Activated T-cell treated with anti-CD3 and anti-CD28 coated beads, Interleukin-2, amount 50 U/mL, for 48 hours (primary cell): ENCODE measurements at places on chromosomes 13 and 19.

DNA sequence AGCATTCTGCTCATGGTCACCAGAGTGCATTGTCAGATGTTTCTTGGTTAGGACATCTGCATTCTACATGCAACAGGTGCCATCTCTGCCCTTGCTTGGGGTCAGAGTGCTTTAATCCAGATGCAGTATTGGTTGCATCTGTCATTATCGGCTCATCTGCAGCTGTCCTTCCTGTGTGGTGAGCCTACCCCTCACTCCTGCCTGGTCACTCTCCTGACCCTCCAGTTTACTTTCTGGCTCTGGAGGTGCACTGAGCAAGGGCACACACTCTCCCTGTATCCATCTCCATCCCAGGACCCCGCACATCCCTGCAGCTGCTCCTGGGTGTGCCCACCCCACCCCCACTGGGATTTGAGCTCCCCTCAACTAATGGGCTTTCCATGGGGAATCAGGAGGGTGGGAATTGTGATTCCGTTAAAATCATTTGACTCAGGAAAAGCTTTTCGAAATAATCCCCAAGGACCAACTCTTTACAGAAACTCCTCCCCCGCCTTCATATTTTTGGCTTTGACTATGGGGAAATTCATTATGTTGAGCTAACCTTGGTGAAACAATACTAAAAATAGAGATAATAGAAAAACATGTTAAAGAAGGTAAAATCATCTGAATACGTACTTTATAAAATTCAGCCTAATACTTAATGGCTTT is 70.2 kb downstream of the COL4A2 start:
- DNase-seq, result no peak

- DNase-seq, result no peak
Observed at GRCh38 chr19:51713319-51714285, 10.2 kb downstream of the HAS1 start.

DNA sequence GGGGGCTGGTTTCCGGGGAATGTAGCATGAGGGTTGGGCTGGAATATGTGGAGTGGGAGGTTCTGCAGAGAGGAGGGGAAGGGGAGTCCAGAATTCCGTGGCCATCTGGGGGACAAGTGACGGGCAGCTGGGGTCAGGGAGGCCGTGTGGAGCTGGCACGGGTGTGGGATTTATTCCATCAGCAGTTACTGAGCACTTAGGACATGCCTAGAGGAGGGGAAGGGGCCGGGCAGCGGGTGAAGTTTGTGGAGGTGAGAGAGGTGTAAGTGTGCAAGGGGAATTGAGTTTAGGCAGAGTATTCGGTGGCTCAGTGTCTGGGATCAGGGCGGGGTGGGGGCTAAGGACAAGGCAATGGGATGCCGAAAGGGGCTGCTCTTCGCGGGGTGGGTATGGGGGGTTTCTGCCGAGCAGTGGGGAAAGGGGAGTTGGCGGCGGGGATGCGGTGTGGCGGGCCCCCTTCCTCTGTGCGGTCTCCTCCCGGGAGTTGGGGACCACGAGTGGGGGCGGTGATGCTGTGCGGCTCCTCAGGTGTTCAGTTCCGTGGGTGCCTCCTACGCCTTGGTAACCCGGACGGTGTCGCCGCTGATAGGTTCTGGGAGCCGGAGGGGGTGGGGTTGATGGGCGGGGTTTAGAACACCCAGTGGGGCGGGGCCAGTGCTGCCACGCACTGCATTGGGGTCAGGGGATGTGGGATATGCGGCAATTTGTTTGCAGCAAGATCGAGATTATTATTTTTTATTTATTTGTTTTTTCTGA is 5.4 kb downstream of the CCDC61 start:
- DNase-seq, result peak; percentile 66

- DNase-seq, result no peak
Observed at GRCh38 chr19:49669516-49669915, 3.8 kb downstream of the BCL2L12 start.

DNA sequence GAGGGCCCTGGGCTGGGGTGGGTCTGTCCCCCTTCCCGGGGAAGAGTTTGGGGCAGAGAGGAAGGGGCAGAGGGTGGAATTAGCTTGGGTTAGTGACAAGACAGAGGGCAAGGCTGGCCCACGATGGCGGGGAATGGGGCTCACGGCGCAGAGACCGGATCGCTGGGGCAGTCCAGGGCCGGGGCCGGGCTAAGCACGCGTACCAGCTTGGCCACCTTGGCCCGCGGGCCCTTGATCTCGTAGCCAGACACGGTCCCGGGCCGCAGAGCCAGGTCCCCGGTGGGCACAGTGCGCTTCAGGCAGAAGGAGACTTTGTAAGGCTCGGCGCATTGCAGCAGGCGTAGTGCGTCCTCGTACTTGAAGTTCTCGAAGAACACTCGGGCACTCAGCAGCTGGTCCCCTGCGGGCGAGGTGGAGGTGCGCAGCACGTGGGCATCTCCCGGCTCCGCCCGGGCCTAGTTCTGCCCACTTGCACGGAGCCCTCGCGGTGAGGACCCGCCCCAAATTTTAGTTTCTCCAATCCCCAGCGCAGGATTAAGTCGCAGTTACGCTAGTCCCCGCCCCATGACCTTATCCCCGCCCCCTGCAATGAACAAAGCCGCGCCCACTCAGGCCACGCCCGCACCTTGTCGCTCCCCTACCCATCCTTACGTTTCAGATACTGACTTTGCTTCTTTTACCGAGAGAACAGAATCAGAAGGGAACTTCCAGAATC is 8.6 kb upstream of the HIPK4 start:
- peak; percentile 76 for DNase-seq

- no peak for DNase-seq
Observed at GRCh38 chr13:27635266-27635665, 13.6 kb downstream of the POLR1D start.

- no peak for DNase-seq
Observed at GRCh38 chr19:30223866-30224688, 148.1 kb upstream of the ZNF536 start.

DNA sequence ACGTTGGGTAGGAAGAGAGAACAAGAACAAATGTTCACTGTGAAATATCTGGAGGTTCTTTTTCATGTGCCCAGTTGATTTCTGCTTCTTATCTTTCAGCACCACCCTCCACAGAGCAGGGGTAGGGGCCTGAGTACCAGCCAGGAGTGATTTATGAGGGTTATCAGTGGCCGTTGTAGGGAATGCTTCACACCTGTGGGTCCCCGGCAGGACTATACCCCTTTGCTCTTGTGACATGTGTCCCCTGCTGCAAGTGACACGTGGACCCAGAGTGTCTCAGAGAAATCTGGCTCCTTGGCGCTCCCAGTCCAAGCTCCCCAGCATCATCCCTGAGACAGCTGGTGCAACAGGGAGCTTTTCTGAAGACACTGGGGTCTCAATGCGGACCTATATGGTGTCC is 29.7 kb downstream of the SIAH3 start:
- DNase-seq, result no peak

GRCh38 chr13:34816245-34816884 is 125.7 kb upstream of the NBEA start:
- no peak for DNase-seq

DNA sequence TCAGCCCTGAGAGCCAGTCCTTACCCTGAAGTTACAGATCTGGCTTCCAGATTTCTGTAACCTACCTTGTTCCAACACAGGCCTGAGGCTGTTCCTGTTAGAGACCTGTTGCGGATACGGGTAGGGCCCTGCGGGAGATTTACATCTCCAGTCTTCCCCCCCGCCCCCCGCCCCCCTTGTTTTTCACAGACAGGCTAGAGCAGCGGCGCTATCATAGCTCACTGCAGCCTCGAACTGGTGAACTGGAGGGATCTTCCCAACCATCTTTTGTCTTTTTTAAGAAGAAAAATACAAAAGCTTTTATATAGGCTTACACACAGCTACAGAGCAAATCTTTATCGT is 10.6 kb upstream of the CEACAM21 start:
- no peak for DNase-seq

DNA sequence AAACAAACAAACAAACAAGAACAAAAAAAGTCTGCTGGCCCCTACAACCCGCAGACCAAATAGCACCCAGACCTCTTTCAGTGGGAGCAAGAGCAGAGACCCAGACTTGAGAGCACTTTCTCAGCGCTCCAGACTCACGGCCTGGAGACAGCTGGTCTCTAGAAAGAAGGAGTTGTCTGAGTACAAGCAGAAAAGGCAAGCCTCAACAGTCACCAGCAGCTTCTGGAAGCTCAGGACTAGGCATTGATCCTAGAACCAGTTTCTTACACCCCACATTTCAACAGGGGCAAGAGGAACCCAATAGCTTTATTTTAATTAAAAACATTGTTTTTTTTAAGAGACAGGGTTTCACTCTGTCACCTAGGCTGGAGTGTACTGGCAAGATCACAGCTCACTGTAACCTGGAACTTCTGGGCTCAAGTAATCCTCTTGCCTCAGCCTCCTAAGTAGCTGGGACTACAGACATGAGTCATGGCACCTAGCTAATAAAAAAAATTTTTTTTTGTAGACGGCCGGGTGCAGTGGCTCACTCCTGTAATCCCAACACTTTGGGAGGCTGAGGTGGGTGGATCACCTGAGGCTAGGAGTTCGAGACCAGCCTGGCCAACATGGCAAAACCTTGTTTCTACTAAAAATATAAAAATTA is 30.4 kb downstream of the RASL11A start:
- no peak for DNase-seq

DNA sequence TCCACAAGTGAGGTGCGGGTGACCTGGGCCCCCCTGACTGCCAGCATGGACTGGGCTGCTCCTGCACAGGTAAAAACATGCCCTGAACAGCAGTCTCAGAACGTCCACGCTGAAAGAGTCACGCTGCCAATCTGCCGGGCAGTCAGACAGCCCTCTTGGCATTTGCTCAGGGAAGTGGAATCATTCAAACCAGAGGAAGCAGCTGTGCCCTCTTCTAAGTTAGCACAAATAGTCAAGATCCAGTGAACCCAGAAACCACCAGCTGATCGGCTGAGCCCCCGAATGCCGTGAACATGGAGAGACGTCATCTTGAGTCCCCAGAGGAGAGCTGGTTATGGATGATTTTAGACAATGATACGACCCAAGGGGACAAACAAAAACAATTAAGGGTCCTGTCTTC is 34.4 kb downstream of the KLF2 start:
- no peak for DNase-seq

GRCh38 chr13:51328488-51328887 is 11.0 kb upstream of the SERPINE3 start:
- no peak for DNase-seq

GRCh38 chr13:45456196-45456972 is 8.4 kb upstream of the COG3 start:
- no peak for DNase-seq

DNA sequence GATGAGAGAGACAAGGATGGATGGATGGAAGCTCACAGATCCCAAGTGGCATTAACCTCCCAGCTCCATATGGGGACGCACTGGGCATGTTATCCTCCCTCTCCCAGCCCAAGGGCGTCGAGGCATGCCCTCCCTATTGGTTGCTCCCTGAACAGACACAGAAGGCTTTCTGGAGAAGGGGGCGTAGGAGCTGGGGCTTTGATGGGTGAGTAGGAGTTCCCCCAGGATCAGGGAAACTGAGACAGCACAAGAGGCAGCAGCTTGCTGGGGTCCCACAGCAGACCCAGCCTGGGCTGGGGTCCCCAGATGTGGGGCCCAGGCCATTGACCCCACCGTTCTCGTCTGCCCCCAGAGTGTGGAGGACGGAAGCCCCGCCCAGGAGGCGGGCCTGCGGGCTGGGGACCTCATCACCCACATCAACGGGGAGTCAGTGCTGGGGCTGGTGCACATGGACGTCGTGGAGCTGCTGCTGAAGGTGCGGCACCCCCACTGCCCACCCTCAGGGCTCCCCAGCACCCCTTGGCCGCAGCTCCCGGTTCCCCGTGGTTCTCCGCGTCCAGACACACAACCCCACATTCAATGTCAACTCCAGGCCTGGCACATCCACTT is 7.5 kb upstream of the PIK3R2 start:
- DNase-seq, result no peak

DNA sequence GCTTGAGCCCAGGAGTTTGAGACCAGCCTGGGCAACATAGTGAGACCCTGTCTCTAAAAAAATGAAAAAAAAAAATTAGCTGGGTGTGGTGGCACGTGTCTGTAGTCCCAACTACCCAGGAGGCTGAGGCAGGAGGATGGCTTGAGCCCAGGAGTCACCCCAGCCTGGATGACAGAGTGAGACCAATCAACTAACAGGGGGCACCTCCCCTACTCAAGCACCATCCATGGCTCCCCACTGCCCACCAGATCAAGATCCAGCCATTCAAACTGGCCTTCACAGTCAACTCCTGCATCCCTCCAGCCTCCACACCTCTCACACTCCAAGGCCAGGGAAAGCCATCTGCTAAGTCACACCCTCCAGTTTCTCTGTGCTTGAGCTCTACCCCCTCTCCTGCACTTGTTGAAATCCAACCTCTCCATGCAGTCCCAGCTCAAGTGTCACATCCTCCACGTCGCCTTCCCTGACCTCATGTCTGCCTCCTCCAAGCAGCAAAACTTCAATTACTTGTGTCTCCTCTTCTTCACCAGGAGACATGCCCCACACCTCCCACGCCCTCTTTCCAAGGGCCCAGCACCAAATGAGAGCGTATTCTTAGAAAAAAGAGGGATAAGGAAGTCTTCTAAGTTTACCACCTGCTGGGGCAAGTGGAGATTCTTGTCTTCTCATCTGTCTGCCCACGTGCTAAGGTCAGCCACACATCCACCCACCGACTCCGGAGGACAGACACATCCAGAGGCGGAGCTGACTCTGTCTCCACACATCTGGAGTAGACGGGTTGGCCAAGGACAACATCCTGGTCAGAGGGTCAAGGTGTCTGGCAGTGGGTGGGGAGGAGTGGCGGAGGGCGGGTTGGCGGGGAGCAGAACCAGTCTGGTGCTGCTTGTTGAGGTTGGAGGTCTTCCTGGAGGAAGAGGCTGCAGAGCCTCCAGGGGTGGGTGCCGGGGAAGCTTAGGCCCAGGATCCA is 974 bp upstream of the CYP4F22 start:
- DNase-seq, result no peak

- DNase-seq, result no peak
Observed at GRCh38 chr13:26228096-26228495, 6.0 kb upstream of the RNF6 start.

- DNase-seq, result no peak
Observed at GRCh38 chr19:35756377-35757230, at the start of gene HSPB6. TSS of gene HSPB6 (minus strand) at chr19:35757029. CDS start at chr19:35757008, 21 bp downstream.

DNA sequence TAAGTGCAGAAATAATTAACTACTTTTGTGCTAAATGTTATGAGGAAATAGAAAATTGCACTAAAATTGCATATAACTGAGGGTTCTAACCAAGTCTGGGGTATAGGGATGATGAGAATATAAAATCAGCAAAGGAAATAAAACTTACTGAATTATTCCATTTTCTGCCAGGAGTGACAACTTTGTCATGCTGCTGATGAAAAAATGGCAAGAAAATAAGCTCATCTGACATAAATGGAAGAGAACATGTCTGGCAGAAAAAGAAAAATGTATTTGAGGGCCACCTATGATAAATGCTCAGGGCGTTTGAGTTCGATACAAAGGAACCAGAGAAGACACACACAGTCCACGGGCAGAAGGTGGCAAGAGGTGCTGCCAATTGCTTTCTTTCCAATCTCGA is 78.2 kb downstream of the LHFPL6 start:
- DNase-seq, result no peak

GRCh38 chr19:2199215-2199614 is 35.5 kb downstream of the DOT1L start:
- DNase-seq, result no peak

- no peak for DNase-seq
Observed at GRCh38 chr13:39530916-39531315, 72.1 kb downstream of the LHFPL6 start.
